T-helper 9 cell (primary cell): ENCODE measurements at places on chromosomes 6 and 20.

GRCh38 chr6:158168040-158168289, at the start of gene SERAC1:
TSS of gene SERAC1 (minus strand) at chr6:158168262. CDS start at chr6:158158363, 9,899 bp downstream.
- no peak for DNase-seq

- DNase-seq: no peak
Measured at GRCh38 chr6:44266347-44266746, 996 bp upstream of the NFKBIE start.

GRCh38 chr6:41594326-41594725, 43.9 kb upstream of the MDFI start:
- no peak for DNase-seq

DNA sequence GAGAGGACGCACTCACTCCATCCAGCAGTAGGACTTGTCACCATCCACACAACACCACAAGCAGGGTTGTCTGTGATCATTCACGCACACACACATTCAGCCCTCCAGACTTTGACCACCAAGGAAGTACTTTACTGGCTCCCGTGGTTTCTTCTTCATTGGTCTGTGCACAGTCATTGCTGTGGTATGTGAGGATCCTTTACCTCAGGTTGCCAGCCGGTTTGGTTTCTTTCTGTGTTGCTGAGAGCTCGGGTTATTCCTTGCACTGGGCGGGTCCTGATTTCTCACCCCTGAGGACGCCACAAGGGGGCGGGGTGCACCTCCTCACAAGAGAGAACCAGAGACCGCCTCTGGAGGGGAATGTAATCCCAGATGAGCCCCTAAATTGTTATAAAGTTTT, 11.2 kb downstream of the SLC35A1 start:
- no peak for DNase-seq

DNA sequence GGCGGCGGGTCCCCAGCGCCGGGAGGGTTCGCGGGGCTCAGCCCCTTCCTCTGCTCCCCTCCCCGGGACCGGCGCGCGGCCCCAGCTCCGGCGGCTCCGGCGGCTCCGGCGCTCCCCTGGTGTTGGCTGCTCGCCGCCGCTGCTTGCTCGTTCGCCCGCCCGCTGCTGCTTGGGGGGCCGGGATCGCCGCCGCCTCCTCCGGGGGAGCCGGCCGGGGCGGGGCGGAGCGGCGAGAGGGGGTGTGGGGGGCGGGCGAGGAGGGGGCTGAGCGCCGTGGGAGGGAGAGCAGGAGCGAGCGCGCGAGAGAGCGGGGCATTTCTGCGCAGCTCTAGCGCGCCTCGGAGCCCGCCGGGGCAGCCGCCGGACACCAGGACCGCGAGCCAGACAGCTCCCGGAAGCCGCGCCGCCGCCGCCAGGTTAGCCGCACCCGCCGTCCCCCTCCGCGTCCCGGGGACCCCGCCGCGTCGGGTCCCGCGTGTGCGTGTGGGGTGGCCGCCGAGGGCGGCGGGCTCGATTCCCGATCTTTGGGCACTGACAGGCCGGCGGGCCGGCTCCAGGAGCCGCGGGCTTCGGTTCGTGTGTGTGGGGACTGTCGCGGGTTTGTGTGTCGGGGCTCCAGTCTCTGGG, 62.0 kb upstream of the EPB41L1 start:
- DNase-seq: no peak

DNA sequence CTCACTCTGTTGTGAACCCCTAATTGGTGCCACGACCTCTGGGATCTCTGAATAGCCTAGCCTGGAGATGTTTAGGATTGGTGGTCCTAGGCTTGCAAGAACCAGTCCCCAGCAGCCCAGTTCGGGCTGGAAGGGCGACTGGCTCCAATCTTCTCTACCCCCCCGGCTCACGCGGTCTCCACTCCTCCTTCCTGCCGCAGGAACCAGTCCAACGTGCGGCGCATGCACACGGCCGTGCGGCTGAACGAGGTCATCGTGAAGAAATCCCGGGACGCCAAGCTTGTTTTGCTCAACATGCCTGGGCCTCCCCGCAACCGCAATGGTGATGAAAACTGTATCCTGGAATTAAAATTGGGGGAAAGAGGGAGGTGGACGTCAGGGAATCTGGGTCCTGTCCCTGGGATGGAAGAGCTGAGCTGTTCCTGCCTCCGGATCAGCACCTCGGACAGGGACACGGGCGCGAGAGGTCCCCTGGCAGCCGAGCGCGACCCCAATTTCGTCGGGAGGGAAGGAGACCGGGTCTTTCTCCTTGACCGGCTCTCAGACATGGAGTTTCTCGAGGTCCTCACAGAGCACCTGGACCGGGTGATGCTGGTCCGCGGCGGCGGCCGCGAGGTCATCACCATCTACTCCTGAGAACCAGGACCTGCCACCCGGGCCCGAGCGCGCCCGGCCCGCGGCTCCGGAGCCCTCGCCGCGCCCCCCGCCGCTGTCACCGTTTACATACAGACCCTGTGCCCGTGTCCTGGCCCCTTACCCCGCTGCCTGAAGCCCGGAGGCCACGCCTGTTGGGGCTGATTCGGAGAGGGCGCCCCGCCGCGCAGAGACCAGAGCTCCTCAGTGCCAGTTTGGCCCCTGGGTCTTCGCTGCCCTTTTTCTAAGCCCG, 28.2 kb downstream of the SLC12A5 start:
- no peak for DNase-seq

DNA sequence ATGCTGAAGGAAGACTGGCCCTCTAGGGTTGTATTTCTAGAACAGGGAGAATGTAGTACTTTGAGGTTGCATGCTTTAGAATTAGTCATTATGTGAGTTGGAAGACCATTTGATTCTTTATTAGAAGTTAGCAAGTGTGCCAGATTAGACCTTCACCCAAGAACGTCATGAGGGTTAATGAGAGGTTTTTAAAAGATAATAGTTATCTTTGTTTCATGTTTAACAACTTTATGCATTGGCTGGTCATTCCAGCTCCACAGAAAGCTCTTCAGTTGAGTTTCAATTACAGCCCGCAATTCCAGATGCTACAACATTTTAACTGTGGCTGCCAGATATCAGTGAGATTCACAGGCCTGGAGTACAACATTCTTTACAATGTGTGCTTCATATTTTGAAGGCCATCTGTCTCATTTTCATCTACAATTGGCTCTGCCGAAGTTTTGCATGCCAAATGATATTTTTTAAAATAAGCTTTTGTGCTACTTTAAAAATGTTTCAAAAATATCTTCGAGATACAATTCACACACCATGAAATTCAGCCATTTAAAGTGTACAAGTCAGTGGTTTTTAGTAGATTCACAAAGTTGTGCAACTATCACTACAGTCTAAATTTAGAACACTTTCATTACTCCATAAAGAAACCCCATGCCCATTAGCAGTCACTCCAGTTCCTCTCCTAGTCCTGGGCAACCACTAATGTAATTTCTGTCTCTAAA, 61.1 kb upstream of the FBXO30 start:
- no peak for DNase-seq

- DNase-seq: no peak
Measured at GRCh38 chr6:133705731-133706130, 183.2 kb upstream of the TCF21 start.

DNA sequence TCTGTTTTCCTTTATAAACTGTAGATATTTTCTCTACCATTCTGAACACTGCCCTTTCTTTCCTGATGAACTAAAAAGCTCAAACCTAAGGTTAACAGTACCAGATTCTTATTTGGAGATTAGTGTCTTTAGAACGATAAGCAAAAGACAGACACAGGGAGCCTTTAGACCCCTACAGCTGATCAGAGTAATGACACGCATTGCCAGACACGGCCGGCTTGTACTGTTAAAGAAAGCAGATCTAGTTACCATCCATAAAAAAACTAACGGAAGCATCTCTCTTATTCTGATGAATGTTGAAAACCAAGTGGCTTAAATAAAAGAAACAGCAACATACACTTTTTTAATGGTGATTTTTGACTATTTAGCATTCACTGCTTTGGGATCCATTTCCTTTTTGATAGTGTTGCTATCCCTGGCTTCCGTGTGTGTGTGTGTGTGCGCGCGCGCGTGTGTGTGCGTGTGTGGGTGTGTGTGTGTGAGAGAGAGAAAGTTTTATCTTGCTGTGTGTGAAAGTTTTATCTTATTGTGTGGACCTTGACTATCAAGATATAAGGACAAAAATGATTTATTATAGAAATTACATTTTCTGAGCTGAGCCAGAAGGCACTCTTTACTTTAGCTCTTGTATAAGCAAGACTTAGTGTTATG, 95.6 kb upstream of the SLC35B3 start:
- DNase-seq: no peak

- DNase-seq: no peak
Measured at GRCh38 chr6:44128020-44128917, 915 bp downstream of the TMEM63B start.

- DNase-seq: no peak
Measured at GRCh38 chr6:156747715-156748114, 29.5 kb upstream of the ARID1B start.

DNA sequence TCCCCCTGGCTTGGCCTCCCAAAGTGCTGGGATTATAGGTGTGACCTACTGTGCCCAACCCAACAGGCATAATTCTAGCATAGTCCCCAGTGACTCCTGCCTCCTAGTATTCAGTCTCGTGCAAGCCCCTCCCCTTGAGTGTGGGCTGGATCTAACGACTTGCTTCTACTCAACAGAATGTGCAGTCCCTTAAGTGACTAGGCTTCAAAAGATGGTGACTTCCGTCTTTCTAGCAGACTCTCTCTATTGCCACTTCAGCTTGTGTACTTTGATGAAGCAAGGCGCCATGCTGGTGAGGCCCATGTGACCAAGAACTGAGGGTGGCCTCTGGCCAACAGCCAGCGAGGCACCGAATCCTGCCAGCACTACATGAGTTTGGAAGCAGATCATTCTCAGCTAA, 109.6 kb upstream of the TRAF3IP2 start:
- DNase-seq: no peak

DNA sequence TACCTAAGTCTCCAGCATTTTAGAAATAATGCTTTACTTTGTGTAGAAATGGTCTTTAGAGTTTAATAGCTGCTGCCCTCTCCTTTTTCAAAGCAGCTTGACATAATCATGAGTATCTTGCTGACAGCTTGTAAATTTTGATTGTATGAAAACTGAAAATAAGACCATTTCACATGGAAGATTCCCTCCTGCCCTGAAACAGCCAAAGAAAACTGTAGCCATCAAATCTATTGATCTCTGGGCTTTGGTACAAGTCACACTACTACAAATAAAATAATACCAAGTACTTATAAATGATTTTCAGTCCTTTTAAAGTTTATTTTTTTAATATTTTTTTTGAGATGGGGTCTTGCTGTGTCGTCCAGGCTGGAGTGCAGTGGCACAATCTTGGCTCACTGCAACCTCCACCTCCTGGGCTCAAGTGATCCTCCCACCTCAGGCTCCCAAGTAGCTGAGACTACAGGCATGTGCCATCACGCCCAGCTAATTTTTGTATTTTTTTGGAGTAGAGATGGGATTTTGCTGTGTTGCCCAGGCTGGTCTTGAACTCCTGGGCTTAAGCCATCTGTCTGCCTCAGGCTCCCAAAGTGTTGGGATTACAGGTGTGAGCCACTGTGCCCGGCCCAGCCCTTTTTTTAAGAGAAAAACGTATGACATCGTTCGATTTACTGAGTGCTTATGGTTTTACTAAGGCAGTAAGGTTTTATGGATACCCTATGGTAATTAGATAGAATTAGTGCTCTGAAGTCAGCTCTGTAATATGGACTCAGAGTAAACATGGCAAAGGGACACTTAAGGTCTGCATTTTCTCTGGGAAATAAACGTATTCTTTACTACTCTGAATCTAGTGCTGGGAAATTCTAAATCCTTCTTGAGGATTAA, 7.0 kb downstream of the PTPN1 start:
- no peak for DNase-seq

DNA sequence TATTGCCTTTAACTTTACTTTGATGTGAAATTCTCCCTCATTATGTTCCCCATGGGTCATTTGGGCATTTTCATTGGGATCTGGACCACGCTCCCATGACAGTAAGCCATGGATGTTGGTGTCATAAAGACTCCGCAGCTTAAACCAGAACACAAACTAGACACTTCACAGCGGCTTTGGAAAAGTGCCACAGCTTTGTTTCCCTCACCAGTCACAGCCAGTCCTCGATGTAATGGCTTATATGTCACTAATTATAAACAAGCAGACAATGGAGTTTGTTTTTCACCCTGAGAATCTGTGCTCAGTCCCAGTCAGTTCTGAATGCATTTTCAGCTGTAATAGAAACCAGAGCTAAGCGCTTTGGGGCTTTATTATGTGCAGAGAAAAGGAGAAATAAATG, 23.2 kb upstream of the DAAM2 start:
- DNase-seq: no peak

GRCh38 chr20:50915424-50915823, 15.8 kb downstream of the ADNP start:
- no peak for DNase-seq

GRCh38 chr6:139407718-139408222, 33.3 kb upstream of the CITED2 start:
- DNase-seq: no peak

- DNase-seq: no peak
Measured at GRCh38 chr6:137921823-137922222, 54.8 kb downstream of the TNFAIP3 start.

- no peak for DNase-seq
Measured at GRCh38 chr6:74253261-74253660, 557.3 kb downstream of the CD109 start.

- DNase-seq: no peak
Measured at GRCh38 chr6:113944701-113945100, 26.2 kb downstream of the HDAC2 start.

DNA sequence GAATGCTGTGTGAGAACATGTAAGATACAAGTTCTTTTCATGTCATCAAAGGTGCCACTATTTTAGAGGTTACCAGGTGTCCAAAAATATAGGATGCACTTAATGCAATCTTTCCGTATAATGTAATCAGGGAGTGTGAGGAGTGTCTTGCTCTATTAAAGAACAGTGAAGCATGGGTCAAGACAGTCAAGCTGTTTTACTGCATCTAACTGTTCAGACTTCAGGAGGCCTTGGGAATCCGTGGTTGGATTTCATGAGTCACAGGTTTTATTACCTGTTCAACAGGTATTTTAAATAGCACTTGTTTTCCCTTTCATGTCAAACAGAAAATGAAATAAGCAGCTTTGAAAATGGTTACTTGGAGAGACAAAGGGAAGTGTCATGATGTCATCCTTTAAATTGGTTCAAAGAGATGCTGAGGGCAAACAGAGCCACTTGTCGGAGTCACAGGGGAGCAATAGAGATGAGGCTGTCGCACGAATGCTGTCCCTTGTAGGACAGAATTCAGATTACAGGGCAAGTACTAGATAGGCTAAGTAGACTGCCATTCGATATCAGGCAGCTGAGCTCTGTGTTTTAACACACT, 621.5 kb downstream of the QKI start:
- DNase-seq: no peak

GRCh38 chr20:45301824-45302271, 4.8 kb upstream of the RBPJL start:
- no peak for DNase-seq

GRCh38 chr6:127092466-127092865, 26.0 kb upstream of the RSPO3 start:
- no peak for DNase-seq

- DNase-seq: no peak
Measured at GRCh38 chr20:18266282-18266681, 22.0 kb upstream of the ZNF133 start.

DNA sequence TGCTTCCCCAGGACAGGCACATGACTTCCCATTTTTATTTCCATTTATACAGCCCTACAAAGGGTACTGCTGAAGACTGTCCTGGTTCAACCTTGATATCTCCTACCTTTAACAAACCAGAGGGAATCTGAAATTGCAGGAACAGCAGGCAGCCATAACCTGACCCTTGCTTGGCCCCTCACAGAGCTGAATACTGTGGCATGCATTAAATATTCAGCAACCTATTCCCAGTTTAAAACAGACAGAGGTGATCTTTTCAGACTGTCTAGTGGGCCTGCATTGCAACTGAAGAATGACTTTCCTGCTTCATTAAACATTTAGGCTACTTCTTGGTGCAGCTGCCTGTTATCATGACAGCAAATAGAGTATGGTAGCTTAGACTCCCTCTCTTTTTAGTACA, 76.8 kb upstream of the POPDC3 start:
- no peak for DNase-seq
